ENCODE measurements at places on chromosomes 12 and 14. TPM values are rescaled to one million over a fixed set of nuclear protein-coding genes. Genes with fewer than 3 reads are reported as not detected.

PTPN6 gene
- 21.8 TPM for polyA plus RNA-seq

CD4 gene
- not detected for polyA plus RNA-seq

KRT3 gene
- not detected for polyA plus RNA-seq

DCAF5 gene
- 9.8 TPM for polyA plus RNA-seq

HOXC5 gene
- 0.75 TPM for polyA plus RNA-seq

FITM1 gene
- 0.21 TPM for polyA plus RNA-seq

CD163 gene
- polyA plus RNA-seq = 0.08 TPM

MYO1H gene
- not detected for polyA plus RNA-seq

DPY19L2 gene
- polyA plus RNA-seq = 0.71 TPM

STX2 gene
- polyA plus RNA-seq = 11.7 TPM

DCD gene
- polyA plus RNA-seq = not detected

GPRC5D gene
- not detected for polyA plus RNA-seq

RNU4-1 gene
- polyA plus RNA-seq = not detected

RNASE3 gene
- polyA plus RNA-seq = not detected

NAA25 gene
- polyA plus RNA-seq = 4.1 TPM

SETD1B gene
- polyA plus RNA-seq = 2.6 TPM

TBX3 gene
- polyA plus RNA-seq = 11.9 TPM

TMEM63C gene
- polyA plus RNA-seq = 0.50 TPM

PLBD1 gene
- 2.9 TPM for polyA plus RNA-seq

GYS2 gene
- polyA plus RNA-seq = not detected

CGRRF1 gene
- 14.6 TPM for polyA plus RNA-seq

PLEKHG7 gene
- not detected for polyA plus RNA-seq

ALX1 gene
- not detected for polyA plus RNA-seq

TSPAN8 gene
- polyA plus RNA-seq = not detected

STAT2 gene
- 29.8 TPM for polyA plus RNA-seq

ESR2 gene
- polyA plus RNA-seq = not detected

COQ10A gene
- 6.1 TPM for polyA plus RNA-seq

TMEM117 gene
- polyA plus RNA-seq = 3.6 TPM

IGFBP6 gene
- 62.5 TPM for polyA plus RNA-seq

PGF gene
- polyA plus RNA-seq = 31.7 TPM

RAD9B gene
- 0.10 TPM for polyA plus RNA-seq

SPPL3 gene
- polyA plus RNA-seq = 29.8 TPM

TMED8 gene
- polyA plus RNA-seq = 2.4 TPM

LMNTD1 gene
- not detected for polyA plus RNA-seq

KLRB1 gene
- polyA plus RNA-seq = not detected

DPPA3 gene
- polyA plus RNA-seq = not detected

NPFF gene
- not detected for polyA plus RNA-seq

All from foreskin keratinocyte (primary cell).